HCT116 (cell line): ENCODE measurements at places on chromosomes 6 and 20. TPM values are rescaled to one million over a fixed set of nuclear protein-coding genes. Genes with fewer than 3 reads are reported as not detected.

The BPIFB1 gene
- total RNA-seq, result 0.17 TPM

The NKX2-2 gene
- not detected for total RNA-seq

The PGC gene
- 1.2 TPM for total RNA-seq

The HDGFL1 gene
- total RNA-seq, result not detected

The MYCT1 gene
- not detected for total RNA-seq

The TRIM38 gene
- 9.6 TPM for total RNA-seq

The POLR1H gene
- total RNA-seq, result 42.6 TPM

The NHSL1 gene
- total RNA-seq, result 15.4 TPM
